ENCODE measurements at places on chromosomes 12 and 14.

GRCh38 chr12:124816295-124816854 lies 47.3 kb downstream of the SCARB1 start:
- no peak for DNase-seq

GRCh38 chr12:128784030-128784760 lies 39.6 kb downstream of the SLC15A4 start:
- no peak for DNase-seq

GRCh38 chr12:92158796-92159439 lies 13.3 kb upstream of the BTG1 start:
- no peak for DNase-seq

- no peak for DNase-seq
Observed at GRCh38 chr12:80156306-80156705, 57.0 kb downstream of the OTOGL start.

GRCh38 chr12:5433081-5433844 lies 1.4 kb downstream of the NTF3 start:
- DNase-seq = no peak

- no peak for DNase-seq
Observed at GRCh38 chr14:104370256-104370870, 209.2 kb upstream of the C14orf180 start.

GRCh38 chr12:21566907-21567394 lies 37.7 kb downstream of the GYS2 start:
- DNase-seq = no peak

DNA sequence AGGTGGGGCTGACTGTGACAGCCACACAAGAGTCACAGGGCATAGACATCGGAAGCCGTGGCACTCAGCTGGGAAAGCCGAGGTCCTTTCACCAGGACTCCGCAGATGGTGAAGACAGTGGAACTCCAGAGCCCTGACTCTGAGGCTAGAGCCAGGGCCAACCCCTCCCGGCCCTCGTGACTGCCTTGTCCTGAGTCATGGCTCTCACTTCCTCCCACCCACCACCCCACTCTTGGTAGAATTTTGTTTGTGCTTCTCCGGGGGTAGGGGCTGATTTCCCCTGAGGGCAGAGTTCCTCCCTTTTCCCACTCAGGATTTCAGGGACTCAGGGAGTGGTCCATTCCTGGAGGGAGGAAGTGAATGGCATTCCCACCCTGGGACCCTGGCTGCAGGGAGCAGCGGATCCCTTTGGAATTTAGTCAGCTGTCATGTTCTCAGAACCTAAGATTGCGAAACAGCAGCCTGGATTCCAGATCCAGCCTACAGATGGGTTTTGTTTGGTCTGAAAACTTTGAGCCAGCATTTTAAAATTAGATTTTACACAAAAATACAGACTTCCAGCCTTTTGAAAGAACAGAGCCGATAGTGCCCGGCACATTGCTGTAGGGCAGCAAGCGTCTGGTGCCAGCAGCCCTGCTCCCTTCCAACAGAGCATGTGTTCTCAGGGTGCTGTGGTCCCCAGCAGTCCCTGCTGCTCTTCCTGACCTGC lies 50.7 kb downstream of the TPCN1 start:
- no peak for DNase-seq

DNA sequence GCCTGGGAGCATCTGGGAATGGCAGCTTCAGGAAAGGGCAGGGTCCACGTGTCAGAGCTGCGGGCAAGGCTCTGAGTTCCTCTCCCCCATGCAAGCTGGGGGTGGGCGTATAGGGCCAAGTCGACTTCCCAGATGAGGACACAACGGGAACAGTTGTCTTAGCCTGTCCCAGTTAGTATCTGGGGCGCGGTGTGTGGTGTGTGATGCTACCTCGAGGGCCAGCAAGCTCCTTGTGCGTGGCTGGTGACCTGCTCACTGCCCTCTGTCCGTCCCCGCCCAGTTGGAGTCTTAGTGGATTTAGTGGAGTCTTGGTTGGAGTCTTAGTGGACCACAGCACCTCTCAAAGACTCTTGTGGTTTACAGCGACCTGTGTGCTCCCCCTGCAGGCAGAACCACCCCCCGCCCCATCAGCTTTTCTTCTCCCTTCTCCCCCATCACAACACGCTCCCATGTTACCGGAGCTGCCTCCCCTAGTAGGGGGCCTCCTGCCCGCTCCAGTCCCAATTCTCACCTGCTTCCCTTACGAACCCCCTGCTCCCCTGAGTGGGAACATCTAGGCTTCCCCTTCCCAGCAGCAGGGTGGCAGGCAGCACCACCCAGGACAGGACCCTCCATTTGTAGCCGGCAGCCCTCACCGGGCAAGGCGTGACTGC lies 8.7 kb downstream of the ASPG start:
- no peak for DNase-seq

- no peak for DNase-seq
Observed at GRCh38 chr12:103773109-103773910, 67.7 kb downstream of the NT5DC3 start.

DNA sequence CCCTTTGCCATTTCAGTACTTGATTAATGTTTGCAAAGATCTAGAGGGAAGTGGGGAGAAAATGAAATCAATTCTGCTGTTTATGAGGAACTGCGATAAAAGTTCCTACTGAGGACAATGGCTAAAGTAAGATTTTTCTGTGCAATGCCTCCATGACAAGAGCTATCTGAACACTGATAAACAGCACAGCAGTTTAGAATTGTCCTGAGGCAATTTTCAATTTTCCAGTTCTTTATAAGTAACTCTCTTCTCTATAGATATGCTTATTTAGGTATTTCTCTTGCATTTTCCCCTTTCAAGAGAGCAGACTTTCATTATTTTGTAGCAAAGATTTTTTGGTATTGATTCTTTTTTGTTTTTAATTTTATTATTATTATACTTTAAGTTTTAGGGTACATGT lies 34.6 kb upstream of the TMTC2 start:
- no peak for DNase-seq

DNA sequence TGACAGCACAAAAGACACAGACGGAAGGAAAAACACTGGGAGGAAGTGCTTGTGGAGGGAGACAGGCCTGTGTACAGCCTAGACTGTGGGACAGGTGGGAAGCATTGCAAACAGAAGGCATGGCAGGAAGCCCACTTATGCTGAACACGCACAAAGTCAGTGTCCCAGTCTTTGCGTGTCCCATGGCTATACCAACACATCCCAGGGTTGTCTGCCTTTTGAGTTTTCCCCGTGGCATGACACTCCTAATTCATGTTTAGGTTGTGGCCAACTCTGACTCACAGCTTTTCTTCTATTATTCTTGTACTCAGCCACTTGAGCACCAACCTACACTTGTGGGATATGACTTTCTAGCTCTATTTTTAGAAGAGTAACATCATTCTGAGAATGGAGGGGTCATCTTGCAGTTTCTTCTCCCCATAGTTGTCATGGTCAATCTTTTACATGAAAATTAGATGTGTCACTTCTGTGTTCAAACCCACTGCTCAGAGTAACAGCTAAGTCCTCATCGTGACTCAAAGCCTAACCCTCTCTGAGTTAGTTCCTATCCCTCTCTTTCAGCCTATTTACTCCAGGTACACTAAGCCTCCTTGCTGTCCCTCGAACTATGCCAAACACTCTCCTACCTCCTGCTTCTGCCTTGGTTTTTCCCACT lies 27.5 kb upstream of the JPH4 start:
- DNase-seq = no peak

DNA sequence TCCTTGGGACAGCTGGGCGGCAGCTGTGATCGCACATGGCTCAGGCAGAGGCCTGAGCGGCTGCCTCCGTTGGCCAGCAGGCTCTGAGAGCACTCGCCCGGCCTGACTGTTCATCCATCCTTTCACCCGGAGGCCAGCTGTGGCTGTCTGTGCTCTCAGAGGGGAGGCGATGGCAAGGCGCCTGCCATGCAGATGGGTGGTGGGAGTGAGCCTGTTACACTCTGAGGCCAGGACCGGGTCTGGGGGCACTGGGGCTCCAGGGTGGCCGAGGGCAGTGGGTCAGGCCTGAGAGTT lies 292.3 kb downstream of the TMEM121 start:
- DNase-seq = no peak

DNA sequence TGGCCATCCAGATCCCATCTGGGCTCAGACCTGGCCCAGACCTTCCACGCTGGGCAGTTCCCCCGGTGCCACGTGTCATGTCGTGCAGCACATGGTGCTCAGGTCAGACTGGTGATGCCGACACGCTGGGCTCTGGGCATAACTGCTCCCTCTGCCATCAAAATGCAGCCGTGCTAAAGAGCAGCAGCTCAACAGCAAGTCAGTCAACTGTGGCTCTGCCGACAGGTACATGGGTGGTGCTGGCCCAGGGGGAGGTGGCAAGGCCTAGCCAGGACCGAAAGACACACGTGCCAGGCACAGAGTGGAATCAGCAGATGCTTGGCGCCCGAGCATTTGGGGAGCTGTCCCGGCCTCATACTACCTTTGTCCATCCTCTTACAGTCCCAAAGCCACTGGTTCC lies 1.6 kb downstream of the MCRS1 start:
- no peak for DNase-seq

DNA sequence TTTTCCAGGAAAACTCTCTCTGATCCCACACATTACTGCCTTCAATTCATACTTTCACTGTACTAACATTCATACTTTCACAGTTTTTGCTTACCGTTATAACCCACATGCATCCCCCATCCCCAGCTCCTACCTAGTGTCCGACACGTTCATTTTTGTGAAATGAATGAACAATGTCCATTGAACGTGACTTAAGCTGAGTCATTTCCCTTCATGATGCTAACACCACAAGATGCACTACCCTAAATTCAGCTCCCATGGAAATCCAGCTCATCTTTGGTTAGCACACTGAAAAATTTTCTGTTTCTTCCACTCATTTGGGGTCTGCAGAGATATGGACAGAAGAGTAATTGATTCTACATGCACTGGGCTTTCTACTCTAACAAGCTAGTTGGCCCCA lies 84.7 kb downstream of the GALNT4 start:
- no peak for DNase-seq

DNA sequence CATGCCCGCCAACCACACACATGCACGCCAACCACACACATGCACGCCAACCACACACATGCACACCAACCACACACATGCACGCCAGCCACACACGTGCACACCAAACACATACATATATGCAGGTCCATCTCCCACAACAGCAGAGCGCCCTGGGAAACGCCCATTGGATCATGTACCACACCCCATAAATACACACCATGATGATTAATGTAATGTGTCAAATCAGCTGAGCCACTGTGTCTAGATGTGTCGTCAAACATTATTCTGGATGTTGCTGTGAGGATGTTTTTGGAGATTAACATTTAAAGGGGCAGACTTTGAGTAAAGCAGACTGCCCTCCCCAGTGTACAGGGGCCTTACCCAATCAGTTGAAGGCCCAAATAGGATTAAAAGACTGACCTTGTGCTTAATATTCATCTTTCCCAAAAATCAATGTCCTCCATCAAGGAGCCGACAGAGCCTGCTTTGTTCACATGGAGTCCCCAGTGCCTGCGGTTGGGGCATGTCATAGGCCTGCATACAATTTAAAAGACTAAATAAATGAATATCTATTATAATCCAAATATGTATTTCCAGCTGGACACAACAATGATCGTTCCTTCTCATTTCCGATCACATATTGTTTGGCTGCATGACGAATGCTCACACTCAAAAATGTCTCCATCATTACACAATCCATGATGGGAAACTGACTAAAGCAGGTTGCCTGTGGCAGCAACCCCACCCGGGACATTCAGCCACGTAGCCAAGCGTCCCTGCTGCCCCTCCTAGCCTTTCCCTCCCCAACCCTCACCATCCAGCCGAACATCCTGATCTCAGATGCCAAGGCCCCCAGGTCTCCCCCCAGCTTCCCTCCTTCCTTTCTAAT lies 23.2 kb upstream of the BDKRB2 start:
- DNase-seq = no peak

GRCh38 chr14:20580242-20580641 lies 7.6 kb downstream of the RNASE11 start:
- DNase-seq = no peak

DNA sequence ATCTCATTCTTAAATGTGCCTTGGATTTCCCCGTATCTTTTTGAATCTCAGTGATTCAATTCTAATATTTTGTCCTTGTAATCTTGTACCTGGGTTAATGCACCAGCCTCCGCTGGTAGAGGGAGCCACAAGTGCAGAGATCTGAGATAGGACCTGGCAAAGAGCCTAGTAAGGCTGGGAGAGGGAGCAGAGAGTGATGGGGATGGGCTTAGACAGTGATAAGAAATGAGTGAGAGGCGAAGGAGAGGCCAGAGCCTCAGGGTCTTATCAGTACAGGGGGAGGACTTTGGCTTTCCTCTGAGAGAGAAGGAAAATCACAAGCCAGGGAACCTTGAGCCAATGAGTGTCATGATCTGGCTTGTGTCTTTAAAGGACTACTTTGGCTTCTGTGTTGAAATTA lies 30.5 kb upstream of the LMNTD1 start:
- no peak for DNase-seq

GRCh38 chr12:48183876-48184548 lies 568 bp downstream of the CCDC184 start:
- DNase-seq = no peak

- DNase-seq = no peak
Observed at GRCh38 chr12:59182191-59182590, 261.9 kb upstream of the LRIG3 start.

DNA sequence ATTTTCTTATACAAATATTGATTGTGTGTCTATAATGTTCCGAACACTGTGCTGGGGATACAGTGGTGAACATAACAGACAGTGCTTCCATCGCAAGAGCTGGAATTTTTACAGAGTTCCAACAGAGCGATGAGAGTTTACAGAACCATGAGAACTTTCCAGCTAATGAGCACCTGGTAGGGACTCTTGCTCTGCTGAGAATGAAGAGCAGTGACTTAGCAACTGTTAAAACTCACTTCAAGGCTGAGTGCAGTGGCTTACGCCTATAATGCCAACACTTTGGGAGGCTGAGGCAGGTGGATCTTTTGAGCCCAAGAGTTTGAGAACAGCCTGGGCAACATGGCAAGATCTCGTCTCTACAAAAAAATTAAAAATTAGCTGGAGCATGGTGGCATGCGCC lies 113.8 kb upstream of the DIO2 start:
- no peak for DNase-seq

DNA sequence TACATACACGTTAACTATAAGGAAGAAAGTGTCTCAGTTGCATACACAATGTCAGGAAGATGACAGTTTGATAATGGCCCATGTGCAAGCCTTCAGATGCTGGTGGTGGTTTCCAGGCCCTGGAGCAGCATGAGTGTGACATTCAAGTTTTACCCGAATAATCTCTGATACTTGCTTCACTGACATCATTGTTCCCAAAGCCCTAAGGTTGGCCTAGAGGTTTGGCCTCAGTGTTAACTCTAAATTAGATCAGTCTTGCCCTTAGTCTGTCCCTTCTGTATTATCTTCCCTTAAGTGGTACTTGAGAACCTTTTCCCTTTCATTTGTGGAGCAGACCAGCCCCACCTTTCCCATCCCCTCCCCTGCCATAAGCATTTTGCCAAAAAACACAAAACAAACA lies 24.0 kb upstream of the PDE1B start:
- DNase-seq = no peak

Measured in stimulated activated CD8-positive, alpha-beta memory T cell treated with anti-CD3 and anti-CD28 coated beads, Interleukin-4, amount 100 ng/mL, for 4 hours (primary cell).